ENCODE measurements at places on chromosomes 1 and 21.

DNA sequence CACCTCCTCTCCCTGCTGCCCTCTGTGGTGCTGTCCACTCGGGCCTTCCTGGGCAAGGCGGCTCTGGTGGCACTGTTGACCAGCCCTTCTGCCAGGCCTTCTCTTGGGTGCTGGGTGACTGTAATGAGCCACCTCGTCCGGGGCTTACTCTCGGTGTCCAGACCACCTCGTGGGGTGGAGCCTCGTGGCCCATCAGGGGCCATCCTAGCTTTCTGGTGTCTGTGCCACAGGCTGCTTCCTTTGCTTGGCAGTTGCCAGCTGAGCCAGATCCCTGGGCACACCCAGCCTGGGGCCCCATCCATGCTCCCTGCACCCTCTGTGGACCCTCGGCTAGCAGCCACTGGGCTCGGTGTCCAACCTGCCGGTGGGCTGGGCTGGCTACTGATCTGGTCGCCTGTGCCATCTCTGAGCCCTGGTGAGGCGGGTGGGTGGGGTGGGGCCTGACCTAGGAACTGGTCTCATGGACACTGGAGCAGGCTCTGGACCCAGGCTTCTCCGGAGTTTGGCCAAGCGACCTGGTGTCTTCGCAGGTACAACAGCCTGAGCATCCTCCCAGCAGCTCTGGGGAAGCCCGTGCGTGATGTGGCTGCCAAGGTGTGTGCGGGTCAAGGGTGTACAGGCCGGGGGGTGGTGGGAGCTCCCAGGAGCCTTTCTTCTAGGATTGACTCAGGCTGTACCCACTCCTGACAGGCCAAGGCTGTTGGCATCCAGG, 1.4 kb downstream of the PRXL2B start:
- DNase-seq, result no peak

DNA sequence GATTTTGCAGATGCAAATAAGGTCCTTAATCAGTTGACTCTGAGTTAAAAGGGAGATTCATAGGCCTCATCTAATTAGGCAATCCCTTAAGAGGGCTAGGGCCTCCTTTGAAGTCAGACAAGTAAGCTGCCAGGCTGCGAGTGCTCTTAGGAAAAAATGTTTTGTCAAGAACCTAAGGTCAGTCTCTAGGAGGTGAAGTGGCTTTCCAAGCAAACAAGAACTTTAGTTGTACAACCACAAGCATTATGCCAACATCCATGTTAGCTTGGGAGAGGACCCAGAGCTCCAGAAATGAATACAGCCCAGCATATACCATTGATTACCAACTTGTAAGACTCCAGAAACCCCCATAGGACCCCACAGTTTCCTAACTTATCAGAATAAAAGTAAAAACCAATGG, 1366.2 kb downstream of the PLA2G4A start:
- no peak for DNase-seq

- no peak for DNase-seq
These were observed 18.2 kb upstream of the IFI6 start for GRCh38 chr1:27690183-27690582.

DNA sequence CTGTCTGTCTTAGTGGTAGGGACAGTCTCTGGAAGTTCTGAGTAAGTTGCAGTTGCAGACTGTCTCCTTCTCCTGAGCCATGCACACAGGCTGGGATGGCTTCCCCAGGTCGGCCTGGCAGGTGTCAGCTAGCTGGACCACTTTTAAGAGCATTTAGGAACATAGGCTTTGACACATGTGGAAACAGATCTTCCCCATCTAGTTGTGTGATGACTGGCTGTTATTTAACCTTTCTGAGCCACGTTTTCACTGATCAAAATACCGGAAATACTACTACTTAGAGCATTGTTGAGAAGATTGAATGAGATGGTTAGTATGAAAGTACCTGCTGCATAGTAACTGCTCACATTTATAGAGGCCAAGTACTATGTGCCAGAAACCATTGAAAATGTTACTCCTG, 6.2 kb upstream of the MAPKAPK2 start:
- DNase-seq, result no peak

- DNase-seq, result no peak
These were observed at the start of gene LY9 for GRCh38 chr1:160795951-160796383. LY9 (plus strand) TSS chr1:160796174; CDS start chr1:160796188, 14 bp downstream.

- no peak for DNase-seq
These were observed 66.3 kb downstream of the CD58 start for GRCh38 chr1:116504308-116505156.

DNA sequence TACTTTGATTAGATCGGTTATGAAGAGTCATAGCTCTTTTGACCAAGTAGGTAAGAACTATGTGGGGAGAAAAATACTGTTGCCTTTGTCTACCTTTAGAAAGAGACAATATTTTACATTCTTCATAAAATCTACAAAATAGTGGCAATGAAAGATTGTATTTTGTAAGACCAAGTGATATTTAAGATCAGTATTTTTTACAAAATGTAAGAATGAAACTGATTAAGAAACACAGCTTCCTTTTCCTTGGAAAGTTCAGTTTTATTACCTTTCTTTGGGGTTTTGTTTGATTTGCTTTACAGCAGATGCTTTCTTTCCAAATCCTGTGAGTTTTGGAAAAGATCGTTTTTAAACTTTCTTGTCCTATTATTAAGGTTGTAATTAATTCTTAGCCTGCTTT, 69.8 kb downstream of the SLC35A3 start:
- no peak for DNase-seq

GRCh38 chr1:8421721-8422120, 103.8 kb downstream of the SLC45A1 start:
- DNase-seq, result no peak

GRCh38 chr1:59609245-59609644, 205.5 kb upstream of the HOOK1 start:
- DNase-seq, result no peak

GRCh38 chr1:118881751-118882150, 106.4 kb downstream of the TBX15 start:
- no peak for DNase-seq

DNA sequence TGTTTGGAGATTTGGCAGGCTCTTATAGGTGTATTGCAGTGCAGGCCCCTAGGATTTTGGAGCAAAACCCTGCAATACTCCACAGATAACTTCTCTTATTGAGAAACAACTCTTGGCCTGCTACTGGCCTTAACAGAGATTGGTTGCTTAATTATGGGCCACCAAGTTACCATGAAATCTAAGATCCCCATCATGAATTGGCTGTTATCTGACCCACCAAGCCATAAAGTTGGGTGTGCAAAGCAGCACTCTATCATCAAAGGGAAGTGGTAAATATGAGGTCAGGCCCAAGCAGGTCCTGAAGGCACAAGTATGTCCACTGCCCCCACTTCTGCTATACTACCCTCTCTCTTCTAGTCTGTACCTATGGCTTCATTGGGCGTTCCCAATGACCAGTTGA, 130.0 kb upstream of the TNFSF4 start:
- DNase-seq, result no peak

GRCh38 chr1:8374812-8375211, 56.9 kb downstream of the SLC45A1 start:
- DNase-seq, result no peak

DNA sequence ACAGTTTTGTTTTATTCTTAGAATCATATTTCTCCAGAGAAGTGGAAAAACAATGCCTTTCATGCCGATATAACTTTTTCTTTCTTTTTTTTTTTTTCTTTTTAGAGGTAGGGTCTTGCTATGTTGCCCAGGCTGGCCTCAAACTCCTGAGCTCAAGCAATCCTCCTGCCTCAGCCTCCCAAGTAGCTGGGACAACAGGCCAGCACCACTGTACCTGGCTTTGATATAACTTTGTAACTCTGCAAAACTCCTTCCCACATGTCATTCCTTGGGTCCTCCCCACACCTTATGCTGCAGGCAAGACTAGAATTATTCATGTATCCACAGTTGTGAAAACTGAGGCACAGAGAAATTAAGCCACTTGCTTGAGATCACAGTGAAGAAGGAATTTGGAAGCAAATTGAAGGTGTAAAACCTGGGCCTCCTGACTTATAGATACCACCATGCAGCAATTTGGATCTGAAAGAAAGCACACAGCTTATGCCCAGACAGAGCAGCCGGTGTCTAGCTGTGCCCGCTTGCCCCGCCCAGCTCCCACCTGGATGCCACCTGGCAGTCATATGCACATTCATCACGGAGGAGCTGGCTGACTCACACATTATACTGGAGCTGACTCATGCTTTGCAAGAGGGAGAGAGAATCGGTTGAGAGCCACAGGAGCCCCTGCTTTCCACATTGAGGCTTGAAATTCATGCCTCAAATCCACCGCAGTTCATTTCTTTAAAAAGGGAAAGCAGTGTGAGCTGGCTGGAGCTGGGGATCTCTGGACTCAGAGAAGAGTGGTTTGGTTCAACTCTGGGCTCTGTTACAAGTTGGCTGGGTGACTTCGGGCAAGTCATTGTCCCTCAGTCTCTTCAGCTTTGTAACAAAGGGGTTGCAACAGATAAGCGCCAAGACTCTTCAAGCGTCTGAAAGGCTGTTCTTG, 8.3 kb upstream of the SLC2A1 start:
- DNase-seq, result peak; percentile 87

GRCh38 chr1:170662561-170663403, 1.1 kb upstream of the PRRX1 start:
- DNase-seq, result no peak

DNA sequence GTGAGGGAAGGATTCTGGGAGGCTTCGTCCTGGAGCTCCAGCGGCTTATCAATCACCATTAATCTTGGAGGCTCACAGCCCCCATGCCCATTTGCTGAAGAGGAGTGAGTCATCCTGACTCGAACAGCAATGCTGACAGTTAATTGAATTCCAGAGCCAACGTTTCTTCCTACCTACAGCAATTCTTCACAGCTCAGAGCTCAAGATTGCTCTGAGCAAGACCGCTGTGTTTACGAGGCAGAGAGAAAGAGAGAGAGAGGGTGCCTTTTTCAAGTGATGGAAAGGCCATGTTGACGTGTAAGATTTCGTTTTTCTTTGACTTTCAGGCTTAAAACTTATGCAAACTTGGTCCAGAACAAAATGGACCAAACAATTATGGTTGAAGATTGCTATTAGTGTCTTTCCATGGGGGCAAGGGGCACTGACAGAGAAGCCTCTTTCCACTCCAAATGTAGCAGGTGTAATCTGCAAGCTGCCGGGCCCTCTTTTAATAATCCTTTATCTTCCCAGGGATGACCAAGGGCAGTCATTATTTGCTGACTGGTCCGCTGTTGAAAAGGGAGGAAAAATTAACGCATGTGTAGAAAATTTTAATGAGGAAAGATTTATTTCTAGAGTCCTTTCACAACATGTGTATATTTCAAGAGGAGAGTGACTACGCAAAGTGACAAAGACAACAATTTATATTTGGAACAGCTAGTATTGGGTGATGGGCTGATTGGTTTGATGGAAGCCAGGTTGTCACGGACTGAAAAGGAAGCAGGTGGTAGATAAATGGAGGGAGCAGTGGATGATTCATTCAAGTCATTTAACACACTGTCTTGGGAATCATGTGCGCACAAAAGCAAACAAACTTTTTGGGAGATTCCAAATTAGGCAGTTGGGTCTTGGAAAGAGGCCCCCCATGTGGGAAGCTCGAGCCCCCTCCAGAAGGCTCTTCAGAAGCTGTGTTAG, 136.1 kb upstream of the IRF2BP2 start:
- DNase-seq, result no peak

- no peak for DNase-seq
These were observed 73.5 kb downstream of the RRAGC start for GRCh38 chr1:38786040-38786436.

GRCh38 chr1:152165286-152166077, 6.5 kb upstream of the RPTN start:
- no peak for DNase-seq

DNA sequence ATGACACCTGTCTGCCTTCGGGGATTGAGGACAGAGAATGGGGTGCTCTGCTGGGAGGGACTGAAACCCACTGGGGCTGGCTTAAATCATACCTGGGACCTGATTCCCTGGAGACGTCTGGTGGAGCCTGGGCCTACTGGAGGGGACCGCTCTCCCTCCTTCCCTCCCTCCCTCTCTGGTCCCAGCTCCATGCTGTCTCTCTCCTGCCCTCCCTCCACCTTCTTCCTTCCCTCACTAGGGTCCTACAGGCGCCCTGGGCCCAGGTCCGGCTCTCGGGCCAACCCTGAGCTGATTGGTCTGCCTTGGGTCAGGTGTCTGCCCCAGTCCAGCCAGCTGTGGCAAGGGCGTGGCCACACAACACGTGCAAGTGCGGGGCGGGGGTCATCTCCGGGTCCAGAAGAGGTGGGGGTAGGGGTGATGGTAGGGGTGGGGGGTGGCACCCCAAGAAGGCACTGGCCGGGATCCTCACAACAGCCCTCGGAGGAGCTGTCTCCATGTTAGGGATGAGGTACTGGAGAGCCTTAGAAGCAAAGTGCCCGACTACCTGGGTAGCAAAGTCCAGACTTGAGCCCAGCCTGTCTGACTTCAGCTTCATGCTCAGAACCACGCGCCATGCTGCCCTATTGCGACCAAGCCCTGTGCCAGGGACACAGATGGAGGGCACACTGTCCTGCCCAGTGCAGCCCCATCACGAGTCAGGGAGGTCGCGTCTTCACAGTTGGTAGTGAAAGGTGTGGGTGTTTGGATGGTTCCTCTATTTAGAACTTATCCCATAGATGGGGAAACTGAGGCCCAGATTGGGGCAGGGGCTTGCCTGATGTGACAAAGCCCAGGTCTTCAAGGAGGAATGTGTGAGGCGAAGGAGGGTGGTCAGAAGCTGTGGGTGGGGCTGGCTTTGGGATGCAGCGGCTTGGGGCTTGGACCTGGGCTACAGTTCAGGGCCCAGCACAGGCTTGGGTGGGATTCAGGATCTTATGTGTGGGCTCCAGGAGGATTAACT, 574.1 kb downstream of the PTPRU start:
- no peak for DNase-seq

DNA sequence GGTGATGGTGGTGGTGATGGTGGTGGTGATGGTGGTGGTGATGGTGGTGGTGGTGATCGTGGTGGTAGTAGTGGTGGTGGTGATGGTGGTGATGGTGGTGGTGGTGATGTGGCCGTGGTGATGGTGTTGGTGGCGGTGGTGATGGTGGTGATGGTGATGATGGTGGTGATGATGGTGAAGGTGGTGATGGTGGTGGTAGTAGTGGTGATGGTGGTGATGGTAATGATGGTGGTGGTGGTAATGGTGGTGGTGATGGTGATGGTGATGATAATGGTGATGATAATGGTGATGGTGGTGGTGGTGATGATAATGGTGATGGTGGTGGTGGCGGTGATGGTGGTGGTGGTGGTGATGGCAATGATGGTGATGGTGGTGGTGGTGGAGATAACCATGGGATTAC, 6.8 kb upstream of the COL6A2 start:
- DNase-seq, result no peak

DNA sequence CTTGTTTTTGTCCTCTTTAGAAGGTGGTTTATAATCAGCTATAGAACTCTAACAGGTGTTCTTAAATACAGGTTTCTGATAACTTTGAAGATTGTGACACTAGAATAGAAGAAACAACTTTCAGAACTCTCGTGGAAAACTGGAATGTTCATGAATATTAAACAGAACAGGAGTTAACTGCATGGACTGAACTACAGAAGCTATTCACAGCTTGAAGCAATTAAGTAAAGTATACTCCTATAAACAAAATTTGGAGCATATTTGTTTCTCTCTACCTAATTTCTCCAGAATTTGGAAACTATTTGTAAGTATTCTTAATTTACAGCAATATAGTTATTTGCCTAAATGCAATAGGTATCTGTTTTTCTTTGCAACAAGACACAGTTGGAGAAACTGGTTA, 824.8 kb downstream of the ADGRL2 start:
- DNase-seq, result no peak
